ENCODE measurements at places on chromosomes 3 and 15.

- DNase-seq, result no peak
These were observed 367.2 kb upstream of the AGTR1 start for GRCh38 chr3:148330542-148330941.

DNA sequence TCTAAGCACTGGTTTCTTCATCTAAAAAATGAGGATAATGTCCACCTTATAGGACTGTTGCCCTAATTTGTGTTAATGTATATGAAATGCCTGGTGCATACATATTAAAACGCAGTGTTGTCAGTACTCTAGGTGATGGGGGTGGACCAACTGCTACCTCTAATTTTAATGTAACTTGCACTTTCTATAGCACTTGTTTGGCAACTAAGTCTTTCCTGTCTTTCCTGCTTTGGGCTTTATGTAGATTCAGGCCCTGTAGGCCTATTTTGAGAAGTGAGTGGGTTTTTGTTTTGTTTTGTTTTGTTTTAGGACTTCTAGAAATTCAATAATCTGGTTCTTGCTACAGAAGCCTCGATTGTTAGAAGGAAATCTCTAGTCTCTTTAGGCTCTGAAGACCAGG lies 21.2 kb downstream of the SLC7A14 start:
- DNase-seq, result no peak

GRCh38 chr3:125107363-125107762 lies 51.6 kb upstream of the HEG1 start:
- DNase-seq, result no peak

- DNase-seq, result no peak
These were observed 365 bp upstream of the PDCD6IP start for GRCh38 chr3:33798113-33798417.

DNA sequence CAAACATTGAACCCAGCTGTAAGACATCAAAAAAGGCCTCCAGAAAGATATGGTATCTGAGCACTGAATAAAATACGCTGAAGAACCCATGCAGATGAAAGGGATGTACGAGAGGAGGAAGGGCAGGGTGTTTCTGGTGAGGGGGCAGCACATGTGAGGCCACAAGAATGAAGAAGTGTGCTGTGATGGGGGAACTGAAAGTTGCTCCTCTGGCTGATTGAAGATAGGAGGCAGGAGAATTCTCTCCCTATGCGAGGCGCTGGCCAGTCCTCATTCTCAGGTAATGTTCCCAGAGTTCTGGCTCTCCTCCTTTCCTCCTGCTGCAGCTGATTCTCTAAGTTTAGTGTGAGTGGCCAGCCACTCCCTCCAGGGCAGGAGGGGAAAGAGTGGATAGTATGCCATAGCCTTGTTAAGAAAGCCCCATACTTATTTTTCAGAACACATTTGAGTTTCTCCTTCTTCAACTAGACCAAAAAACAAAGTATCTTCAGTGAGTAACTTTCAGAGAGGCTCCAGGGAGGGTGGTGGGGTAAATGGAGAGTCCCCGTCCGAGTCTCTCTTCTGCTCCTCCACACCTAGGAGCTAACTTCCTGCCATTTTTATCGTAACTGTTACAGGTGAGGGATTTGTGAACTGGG lies 26.9 kb upstream of the MYO1E start:
- DNase-seq, result peak; percentile 41

- peak; percentile 2 for DNase-seq
These were observed 56.5 kb downstream of the ST6GAL1 start for GRCh38 chr3:186986816-186987215.

GRCh38 chr3:120407508-120408287 lies 43.1 kb downstream of the FSTL1 start:
- DNase-seq, result peak; percentile 15

DNA sequence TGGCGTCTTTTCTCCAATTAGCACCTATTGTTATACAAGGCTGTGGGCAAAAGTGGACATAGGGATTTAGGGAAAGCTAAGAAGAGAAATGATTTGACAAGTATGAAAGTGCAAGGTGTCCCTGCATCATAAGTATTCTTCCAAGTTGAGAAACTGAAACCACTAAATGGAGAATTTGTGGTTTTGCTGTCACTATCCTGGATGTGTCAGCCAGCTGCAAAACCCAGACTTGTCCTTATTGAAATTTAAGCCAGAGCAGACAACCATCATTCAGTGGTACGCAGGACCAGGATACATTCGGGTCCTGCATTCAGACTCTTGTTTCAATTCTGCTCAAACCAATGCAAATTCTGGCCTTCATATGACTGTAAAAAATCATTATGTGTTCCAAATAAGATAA lies 384.8 kb upstream of the TGFBR2 start:
- DNase-seq, result peak; percentile 85

GRCh38 chr3:64563751-64564150 lies 124.0 kb downstream of the ADAMTS9 start:
- DNase-seq, result no peak
